ENCODE measurements at places on chromosomes 12 and 14.

- no peak for DNase-seq
These were observed 13.8 kb downstream of the MTHFD1 start for GRCh38 chr14:64401949-64402348.

DNA sequence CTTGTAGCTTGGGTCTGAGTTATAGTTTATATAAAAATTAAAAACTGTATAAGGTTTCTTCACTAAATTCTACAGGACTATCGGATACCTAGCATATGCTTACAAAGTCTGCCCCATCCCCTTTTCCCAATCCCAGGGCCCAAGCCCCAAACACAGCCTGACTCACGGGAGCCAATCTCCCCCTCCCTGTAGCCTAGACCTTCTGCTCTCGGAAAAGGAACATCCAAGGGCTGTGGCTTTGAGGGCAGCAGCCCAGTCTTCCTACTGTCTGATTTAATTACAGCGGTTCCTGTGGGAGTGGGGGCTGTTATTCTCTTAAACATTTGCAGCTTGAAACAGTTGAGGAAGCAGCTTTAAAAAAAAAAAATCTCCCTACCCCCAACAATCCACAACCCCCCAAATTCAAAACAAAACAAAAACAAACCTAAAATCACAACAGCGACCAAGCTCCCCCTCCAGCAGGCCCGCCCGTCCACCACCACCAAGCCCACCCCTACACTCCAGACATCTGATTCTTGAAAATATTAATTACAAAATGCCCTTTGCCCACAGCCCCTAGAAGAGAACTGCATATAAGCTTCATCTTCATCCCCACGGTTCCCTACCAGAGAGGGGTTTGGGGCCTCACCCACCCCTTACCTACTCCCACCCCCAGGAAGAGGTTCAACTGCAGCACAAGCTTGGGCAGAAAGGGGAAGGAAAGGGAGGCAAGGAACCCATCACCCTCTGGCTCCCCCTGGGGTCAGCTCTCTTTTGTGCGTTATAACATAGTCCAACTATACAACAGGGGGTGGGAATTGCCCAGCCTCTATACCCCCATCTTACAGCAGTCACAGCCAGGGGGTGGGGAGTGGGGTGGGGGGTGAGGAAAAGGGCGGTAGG lies 1.1 kb upstream of the PRKAG1 start:
- no peak for DNase-seq

DNA sequence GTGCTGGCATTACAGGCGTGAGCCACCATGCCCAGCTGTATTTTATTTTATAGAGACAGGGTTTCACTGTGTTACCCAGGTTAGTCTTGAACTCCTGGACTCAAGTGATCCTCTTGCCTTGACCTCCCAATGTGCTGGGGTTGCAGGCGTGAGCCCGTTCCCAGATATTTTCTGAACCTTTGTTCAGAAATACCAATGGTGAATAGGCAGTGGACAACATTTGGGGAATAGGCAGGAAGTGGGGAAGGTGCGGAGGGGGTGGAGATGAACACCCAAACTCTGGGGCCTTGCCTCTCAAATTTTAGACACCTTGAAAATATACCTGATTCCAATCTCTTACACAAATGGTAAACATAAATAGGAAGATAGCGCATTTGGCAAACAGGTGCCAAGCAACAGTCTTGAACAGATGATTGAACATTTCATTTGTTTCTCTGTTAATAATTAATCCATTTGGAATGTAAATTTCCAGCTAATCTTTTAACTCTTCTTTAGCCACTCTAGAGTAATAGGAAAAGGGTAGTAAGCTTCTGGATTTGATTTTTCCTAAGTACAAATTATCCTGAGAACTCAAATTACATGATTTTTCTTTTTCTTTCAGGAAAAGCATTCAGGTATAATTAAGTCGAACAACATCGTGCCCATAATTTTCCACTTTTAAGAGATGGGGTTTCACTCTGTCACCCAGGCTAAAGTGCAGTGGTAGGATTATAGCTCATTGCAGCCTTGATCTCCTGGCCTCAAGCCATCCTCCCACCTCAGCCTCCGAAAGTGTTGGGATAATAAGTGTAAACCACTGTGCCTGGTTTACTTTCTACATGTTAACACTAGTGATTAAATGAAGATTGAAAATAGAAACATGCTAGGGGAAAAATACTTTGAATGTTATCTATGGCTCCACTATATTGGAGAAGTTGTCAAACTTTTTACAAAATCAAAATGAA lies 22.9 kb upstream of the RNF34 start:
- DNase-seq, result no peak

- no peak for DNase-seq
These were observed 354.4 kb downstream of the MED13L start for GRCh38 chr12:115922952-115923564.

DNA sequence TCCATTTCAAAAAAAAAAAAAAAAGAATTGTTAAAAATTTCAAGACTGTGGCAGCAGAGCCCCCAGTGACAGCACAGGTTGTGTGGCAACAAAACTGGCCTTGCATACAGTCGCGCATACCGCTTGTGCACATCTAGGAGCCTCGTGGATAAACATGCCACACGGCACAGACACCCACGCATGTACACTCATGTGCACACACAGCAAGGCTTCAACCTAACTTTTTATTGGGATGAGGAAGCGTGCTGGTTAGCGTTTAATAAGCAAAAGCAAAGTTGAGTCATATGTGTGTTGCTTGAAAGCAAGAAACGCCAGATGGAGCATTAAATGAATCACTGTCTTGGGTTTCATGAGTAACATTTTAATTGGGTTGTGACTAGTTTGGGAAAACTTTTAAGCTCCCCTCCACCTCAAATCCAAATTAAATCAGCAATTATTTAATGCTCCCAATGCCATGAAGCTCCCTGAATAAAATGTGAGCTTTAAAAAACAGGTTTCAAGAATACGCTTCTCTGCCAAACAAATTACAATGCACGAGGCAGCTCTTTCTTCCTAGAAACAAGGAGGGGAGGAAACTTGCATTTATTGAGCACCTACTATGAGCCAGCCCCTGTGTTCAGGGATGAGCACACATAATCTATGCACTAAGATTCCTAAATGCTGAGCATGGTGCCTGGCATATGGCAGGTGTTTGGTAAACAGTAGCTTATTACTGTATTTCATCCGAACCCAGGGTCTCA lies 35.7 kb upstream of the EML1 start:
- DNase-seq, result no peak

- DNase-seq, result peak; percentile 34
These were observed 227.7 kb upstream of the CRY1 start for GRCh38 chr12:107320929-107321631.

DNA sequence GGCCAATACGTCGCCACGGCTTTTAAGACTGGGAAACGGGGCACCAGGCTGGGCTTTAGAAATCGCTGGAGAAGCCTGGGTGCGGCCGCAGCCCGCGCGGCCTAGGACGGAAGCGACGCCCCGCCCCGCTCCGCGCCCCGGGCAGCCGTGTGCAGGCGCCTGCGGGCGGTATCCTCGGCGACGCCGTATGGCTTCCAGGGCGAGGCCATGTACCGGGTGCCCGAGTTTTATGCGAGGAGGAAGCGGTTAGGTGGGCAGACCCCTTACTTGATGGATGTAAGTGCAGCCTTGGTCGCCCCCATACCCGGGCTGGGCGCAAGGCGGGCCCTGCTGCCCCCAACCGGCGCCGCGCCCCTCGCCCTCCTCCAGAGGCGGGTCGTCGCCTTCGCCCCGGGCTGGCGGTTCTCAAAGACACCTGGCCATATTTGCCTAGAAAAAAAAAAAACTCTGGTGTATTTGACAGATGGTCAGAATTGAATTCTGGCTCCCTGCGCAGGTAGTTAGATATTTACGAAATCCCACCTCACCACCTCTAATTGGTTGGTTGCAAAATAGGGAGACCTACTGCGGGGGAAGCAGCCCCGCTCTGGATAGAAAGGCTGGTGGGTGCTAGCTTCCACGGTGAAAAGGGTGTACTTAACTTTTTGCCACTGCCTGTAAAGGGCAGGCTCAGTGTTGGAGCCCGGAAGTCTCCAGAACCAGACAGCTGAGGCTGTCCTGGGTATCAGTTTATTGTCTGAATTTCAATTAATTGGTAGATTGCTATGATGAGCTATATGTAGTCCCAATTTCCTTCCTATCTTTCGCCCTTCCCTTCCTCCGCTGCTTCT lies at the start of gene PPP1R36:
TSS of gene PPP1R36 (plus strand) at position 171 of the 830 bp plus-strand sequence. CDS start at position 208, 37 bp downstream.
- peak; percentile 80 for DNase-seq

- no peak for DNase-seq
These were observed 843.8 kb downstream of the C12orf50 start for GRCh38 chr12:87185367-87185766.

- no peak for DNase-seq
These were observed 4.4 kb downstream of the ITGA7 start for GRCh38 chr12:55703288-55703687.

- DNase-seq, result no peak
These were observed 2.8 kb downstream of the MBIP start for GRCh38 chr14:36317650-36318049.

DNA sequence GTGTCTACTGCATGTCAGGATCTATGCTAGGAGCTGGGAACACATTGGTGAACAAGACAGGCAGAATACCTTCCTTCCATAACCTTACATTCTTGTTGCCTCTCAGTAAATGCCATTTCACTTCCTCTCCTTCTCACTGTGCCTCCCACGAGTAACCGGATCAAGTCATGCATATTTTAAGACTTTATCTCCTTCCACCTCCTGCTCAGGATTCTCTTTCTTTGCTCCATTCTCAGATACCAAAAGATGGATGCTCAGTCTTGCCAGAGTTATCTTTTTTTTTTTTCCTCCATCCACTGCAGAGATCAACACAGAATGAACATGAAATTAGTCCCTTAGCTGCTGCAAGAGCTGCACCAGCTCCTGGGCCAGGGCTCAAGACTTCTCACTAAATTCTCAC lies 20.0 kb upstream of the APPL2 start:
- no peak for DNase-seq

- DNase-seq, result no peak
These were observed 68.4 kb downstream of the PPM1H start for GRCh38 chr12:62866451-62867082.

DNA sequence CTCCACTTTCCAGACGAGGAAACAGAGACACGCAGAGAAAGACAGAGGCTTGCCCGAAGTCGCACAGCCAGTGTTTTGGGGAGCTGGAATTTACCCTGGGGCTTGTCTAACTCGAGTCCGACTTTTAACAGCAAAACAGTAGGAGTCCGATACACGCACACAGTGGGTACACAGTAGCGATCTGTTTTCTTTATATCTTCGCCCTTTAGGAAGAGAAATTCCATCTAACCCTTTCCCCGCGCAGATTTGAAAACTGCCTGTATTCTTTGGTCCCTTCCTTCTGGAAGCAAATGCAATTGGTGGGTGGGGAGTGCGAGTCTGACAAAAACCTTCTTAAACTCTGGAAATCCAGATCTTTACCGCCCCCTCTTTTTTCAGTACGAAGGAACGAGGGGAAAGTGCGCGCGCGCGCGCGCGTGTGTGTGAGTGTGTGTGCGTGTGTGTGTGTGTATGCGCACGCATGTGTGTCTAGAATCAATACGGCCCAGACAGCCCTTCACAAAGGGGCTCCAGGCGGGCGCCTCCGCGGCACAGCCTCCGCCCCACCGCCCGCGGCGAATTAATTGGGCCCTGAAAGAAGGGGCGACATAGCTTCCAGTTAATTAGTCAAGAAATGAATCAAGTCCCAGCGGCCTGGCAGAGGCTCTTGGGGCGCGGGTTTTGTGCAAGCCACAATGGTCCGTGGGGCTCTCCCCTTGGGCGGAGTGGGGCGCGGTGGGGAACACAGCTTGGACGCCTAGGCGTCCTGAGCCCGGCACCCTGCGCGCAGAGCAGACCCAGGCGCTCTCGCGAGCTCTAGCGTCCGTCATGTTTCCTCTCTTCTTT lies 14.0 kb upstream of the TBX3 start:
- DNase-seq, result no peak

DNA sequence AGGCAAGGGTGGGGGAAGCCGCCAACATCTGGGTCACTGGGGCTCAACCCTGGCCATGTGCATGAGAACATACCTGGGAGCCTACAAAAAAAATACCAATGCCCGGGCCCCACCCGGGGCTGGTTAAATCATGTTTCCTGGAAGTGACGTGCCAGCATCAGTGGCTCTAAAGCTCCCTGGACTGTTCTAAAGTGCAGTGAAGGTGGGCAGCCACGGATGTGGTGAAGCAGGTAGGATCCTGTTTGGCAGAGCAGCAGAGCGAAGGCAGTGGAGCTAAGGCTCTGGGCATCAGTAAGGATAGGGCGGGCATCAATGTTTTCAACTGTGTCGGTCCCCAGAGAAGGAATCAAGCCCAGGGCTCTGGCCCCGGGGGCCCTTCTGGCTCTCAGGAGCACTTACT lies 525 bp upstream of the GPR68 start:
- no peak for DNase-seq

DNA sequence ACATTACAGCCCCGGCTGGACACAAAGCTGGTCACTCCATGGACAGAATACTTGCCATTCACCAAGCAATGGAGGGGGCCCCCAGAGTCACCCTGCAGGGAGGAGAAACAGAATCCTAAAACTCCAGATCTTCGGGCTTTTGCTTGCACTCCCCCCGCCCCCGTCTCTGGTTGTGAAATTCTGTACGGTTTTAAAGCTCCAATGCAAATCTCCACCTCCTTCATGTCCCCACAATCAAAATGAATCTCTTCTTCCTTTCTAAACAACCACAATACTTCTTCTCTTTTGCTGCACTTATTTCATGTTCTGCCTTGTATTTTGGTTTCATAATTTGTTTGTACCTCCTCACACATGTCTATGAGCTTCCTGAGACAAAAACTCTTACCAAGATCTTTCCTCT lies 5.8 kb upstream of the BIN2 start:
- DNase-seq, result no peak

DNA sequence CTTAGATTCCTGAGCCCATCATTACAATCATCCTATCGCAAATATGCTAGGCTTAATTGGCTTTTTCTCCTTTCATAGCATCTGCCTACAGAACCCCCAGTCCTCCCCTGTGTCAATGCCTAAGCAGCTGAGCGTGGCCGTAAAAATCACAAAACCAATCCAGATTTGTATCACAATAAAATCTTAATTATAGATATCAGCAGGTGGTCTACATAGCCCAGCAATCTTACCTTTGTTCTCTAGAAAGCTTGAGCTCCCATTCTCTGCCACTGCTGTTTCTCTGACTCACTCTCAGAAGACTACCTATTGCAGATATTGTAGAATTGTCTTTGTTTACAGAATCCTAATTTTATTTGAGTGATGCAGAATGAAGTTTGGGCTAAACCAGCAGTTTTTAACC lies 37.9 kb upstream of the PPM1A start:
- DNase-seq, result peak; percentile 14

- peak; percentile 46 for DNase-seq
These were observed 404.4 kb downstream of the SLC6A15 start for GRCh38 chr12:84507956-84508850.

GRCh38 chr12:82474798-82475184 lies 116.5 kb downstream of the METTL25 start:
- no peak for DNase-seq

GRCh38 chr14:93126111-93126510 lies 10.4 kb upstream of the ITPK1 start:
- DNase-seq, result no peak

DNA sequence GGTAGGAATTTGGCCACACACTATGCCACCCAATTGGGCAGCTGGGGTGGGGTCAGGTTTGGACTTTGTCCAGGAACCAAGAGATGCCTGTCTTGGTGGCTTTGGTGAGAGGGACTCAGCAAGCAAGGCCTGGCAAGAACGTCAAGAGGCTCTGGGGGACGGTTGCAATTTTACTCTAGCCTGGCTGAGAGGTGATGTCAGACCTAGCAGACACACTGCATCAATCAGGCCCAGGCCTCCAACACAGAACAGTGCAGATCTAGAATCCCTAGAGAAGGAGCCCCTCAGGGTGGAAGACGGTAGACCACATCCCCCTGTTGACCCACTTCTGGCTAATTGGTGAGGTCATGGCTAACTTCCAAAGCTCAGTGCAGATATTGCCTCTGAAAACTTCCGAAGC lies 1.6 kb upstream of the UNC119B start:
- no peak for DNase-seq

GRCh38 chr12:116547955-116548501 lies 11.2 kb upstream of the MAP1LC3B2 start:
- DNase-seq, result no peak
